ENCODE measurements at places on chromosomes 11 and 22.

DNA sequence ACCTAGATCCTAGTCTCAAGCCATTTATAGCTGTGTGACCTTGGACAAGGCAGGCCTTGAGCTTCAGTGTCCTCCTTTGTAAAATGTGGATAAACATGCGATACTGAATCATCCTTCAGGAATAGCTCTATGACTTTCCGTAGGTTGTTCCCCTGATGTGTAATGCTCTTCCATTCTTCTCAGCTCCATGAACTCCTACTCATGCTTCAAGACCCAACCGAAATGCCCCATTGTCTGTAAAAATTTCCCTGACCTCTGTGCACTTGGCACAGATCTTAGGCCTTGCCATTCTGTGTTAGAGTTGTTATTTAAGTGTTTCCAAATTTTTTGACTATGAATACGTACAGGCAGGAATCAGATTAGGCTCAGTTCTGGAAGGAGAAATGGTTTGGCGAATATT, 3.3 kb upstream of the BEST1 start:
- no peaks in the 10 kb centered on the region for H3K27me3 ChIP-seq
- no peak overlapping the region for H3K27ac ChIP-seq
- no peaks in the 10 kb centered on the region for H3K36me3 ChIP-seq
- H3K4me1 ChIP-seq = no peaks in the 10 kb centered on the region
- DNase-seq = no peak

DNA sequence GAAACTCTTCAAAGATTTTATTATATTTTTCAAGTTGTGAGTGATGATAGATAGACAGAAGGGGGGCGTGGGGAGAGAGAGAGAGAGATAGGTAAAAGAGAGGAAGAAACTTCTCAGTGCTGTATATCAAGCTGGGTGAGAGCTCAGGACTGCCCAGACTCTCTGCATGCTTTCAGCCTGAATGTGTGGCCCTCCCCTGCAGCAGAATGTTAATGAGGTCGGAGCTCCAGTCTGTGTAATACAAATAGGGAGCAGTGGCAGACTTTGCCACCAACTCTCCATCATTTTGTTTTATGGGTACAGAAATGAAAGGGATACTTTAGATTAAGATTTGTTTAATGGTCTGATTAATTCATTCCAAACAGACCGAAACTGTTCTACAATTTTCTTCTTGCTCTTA, 752.8 kb downstream of the OPCML start:
- no peaks in the 10 kb centered on the region for H3K4me1 ChIP-seq
- H3K27me3 ChIP-seq = no peaks in the 10 kb centered on the region
- H3K36me3 ChIP-seq = no peaks in the 10 kb centered on the region
- H3K27ac ChIP-seq = no peak overlapping the region

DNA sequence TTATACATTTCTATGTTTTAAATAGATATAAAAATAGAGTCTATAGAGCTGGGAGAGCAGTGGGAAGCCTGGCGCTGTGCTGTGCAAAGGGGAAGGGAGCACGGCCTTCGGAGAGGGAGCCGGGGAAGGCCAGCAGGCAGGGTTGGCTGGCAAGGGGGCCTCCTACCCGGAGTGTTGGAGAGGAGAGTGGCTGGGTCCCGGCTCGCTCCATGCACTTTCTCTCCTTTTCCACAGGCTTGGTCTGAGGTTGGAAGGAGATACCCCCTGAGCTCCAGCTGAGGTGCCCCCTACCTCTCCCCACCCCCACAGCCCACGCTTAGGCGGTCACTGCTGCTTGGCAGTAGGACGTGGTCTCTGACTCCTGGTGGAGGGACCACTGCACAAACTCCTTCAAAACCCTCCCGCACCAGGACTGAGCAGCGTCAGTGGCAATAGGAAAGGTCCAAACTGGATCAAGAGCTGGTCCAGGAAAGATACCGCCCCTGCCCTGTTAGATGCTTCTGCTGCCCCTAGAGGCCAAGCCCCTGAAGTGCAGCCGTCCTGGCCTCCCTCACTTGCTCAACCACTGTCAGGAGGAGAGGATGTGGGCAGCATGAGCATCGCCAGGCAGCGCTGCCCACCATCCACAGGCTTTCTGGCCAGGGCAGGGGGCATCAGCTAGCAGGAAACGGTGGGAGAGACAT, 52.9 kb downstream of the SYT13 start:
- H3K4me1 ChIP-seq = no peaks in the 10 kb centered on the region
- peaks cover 9% of the 10 kb centered on the region for H3K27me3 ChIP-seq
- no peaks in the 10 kb centered on the region for H3K36me3 ChIP-seq

- no peak overlapping the region for H3K4me3 ChIP-seq
- H3K27ac ChIP-seq = no peak overlapping the region
- no peaks in the 10 kb centered on the region for H3K27me3 ChIP-seq
- DNase-seq = no peak
Measured at GRCh38 chr11:134097166-134097565, 28.3 kb downstream of the JAM3 start.

DNA sequence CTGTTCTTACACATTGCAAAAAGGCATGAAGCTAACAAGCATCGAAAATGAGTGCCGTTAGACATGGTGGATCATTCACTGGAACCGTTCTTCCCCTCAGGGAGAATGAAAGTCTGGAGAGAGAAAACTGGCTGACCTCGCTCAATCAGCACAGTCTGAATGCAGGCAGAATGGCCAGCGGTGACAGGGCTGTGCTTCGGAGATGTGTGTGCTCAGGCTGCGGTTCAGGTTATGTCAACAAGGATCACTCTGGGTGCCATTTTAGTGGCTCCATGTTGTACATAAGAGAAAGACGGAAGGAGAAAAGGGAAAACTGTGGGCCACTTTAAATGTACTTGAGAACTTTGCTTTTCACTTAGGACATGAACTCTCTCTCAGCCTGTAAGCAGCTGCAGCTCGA, 749.8 kb upstream of the ARHGAP42 start:
- no peak overlapping the region for H3K4me3 ChIP-seq
- no peaks in the 10 kb centered on the region for H3K4me1 ChIP-seq
- H3K27ac ChIP-seq = no peak overlapping the region
- H3K27me3 ChIP-seq = no peaks in the 10 kb centered on the region

- peaks cover 5% of the 10 kb centered on the region for H3K27me3 ChIP-seq
- no peaks in the 10 kb centered on the region for H3K36me3 ChIP-seq
- H3K4me1 ChIP-seq = no peaks in the 10 kb centered on the region
- DNase-seq = no peak
Measured at GRCh38 chr11:114276077-114276476, 20.1 kb upstream of the NNMT start.

DNA sequence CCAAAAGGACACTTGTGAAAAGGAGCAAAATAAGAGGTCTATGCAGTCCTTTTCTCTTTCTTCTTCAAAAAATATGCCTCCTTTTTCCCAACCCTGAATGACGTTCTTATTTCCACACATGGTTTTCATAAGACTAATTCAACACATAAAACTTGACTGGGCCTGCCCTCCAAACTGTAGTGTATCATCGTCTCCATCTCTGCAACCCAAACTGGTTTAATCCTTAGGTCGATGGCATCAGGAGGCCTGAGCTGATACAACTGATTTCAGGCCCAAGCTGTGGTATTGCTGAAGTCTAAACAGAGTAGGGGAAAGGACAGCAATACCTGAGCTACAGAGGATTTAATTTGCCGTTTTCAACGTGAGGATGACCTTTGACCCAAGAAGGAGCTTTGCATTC, 130.0 kb upstream of the MTNR1B start:
- H3K36me3 ChIP-seq = no peaks in the 10 kb centered on the region
- no peak overlapping the region for H3K4me3 ChIP-seq
- no peaks in the 10 kb centered on the region for H3K4me1 ChIP-seq
- H3K27me3 ChIP-seq = no peaks in the 10 kb centered on the region
- no peak overlapping the region for H3K27ac ChIP-seq
- no peak for DNase-seq

- no peaks in the 10 kb centered on the region for H3K27me3 ChIP-seq
- peaks cover 9% of the 10 kb centered on the region for H3K36me3 ChIP-seq
- peaks cover 34% of the 10 kb centered on the region for H3K4me1 ChIP-seq
- peak; percentile 95 for DNase-seq
- peak overlapping the region; percentile 85 for H3K27ac ChIP-seq
- peak overlapping the region; percentile 12 for H3K4me3 ChIP-seq
Measured at GRCh38 chr22:50620593-50621355, 7.2 kb downstream of the ARSA start.

DNA sequence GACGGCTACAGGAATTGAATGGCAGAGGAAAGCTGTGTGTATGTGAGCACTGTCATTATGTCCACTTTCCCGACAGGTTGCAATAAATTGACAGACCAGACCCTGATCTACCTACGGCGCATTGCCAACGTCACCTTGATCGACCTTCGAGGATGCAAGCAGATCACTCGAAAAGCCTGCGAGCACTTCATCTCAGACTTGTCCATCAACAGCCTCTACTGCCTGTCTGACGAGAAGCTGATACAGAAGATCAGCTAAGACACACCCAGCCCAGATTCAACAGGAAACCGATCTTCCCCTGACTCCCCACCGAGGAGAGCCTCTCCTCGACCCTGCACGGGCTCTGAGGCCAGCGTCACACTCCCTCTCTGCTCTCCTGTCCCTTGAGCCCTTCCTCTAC, 11.5 kb upstream of the GRK2 start:
- H3K27me3 ChIP-seq = no peaks in the 10 kb centered on the region
- DNase-seq = no peak
- H3K36me3 ChIP-seq = peaks cover 69% of the 10 kb centered on the region
- H3K27ac ChIP-seq = no peak overlapping the region
- peaks cover 15% of the 10 kb centered on the region for H3K4me1 ChIP-seq

- no peak overlapping the region for H3K27ac ChIP-seq
- no peaks in the 10 kb centered on the region for H3K36me3 ChIP-seq
- H3K4me3 ChIP-seq = no peak overlapping the region
Measured at GRCh38 chr11:1516273-1517067, 29.9 kb upstream of the MOB2 start.

DNA sequence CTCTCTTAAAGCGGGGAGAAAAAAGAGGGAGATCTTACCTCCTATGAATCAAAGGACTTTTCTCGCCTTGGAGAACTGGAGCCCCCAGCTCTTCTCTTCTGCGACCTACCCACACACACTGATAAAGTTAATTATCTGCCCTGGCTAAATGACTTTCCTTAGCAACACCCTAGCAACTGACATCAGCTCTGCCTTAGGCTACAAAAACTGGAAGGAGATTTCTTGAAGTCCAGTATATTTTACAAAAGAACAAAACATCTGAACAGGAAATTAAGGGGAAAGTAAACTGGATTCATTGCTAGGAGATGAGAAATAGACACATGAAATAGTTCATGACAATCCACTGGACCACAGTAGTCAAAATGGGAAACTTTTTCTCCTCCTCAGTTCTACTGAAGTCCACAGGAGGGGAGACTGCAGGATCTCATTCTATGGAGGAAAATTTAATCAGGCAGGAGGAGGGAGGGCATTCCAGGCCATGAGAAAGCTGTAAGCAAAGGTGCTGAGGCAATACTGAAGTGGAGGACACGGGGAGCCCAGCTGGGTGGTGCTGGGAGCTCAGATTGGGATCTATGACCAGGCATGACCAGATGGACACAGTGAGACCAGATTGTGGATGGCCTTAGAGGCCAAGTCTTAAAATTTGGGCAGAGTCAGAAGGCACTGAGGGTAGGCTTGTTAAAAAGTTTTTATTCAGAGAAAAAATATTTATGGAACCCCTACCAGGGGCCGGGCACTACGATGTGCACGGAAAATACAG, 3.7 kb upstream of the SPON1 start:
- DNase-seq = no peak
- peaks cover 22% of the 10 kb centered on the region for H3K27me3 ChIP-seq
- H3K36me3 ChIP-seq = no peaks in the 10 kb centered on the region
- no peak overlapping the region for H3K27ac ChIP-seq

DNA sequence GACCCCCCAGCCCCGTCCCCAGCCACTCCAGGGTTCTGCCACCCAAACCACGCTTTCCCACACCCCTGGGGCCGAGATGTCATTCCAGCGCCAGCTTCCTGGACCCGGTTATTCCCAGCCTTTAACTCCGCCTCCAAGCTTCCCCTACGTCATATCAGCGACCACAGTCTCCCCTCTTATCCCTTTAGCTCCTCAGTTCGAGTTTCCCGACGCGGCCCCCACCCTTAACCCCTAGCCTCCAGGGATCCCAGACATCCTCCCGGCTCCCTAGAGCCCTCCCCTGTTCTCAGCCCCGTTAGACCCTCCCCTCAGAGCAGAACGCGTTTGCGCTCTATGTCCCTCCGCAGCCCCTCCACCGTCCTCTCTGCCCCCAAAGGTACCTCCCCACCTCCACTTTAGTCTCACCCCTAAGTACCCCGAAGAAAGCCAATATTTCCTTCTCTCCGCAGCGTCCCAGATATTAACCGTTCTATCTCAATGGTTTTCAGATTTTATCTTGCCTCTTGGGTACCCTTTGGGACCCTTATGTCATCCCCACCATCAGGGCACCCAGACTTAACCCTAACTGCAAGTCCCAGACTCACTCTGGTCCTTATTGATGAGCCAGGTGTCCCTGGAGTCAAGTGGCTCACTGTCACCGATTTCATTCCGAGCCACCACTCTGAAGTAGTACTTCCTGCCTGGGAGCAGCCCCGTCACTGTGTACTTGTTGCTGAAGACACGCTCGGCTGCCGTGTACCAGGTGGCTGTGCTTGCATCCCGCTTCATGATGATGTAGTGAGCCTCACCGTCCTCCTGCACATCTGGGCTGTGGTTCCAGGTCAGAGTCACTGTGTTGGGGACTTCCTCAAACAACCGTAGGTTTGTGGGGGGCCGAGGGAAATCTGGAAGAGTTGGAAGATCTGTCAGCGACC, 8.0 kb downstream of the TMEM86A start:
- peak overlapping the region; percentile 52 for H3K27ac ChIP-seq
- no peaks in the 10 kb centered on the region for H3K36me3 ChIP-seq
- peak overlapping the region; percentile 53 for H3K4me3 ChIP-seq
- peak; percentile 77 for DNase-seq

DNA sequence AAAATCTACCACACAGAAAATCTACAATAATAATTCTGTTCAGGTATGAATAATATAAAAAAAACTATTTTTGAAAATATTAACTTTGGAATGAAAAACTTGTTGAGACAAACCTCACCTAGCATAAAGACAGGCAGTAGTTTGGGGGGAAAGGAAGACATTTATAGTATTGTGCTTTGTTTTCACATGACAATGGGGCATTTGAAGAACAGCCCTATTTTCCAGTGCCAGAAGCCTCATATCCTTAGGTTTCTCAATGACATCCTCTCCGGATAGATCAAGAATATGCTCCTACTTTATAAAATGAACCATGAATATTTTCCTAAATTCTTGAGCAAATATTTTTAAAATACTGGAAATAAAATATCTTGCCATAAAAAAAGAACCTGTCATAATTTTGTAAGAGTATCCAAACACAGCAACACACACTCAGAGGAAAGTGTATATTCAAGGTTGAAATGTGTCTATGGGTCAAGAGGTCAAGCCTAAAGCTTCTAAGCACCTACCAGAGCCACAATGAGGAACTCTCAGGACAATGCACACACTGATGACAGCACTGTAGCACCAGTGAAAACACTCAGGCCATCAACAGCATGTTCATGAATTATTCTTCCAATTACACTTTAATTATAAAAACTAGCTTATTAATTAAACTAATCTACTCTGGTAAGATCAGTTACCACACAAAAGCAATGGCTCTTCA, 68.7 kb downstream of the MRTFA start:
- H3K36me3 ChIP-seq = no peaks in the 10 kb centered on the region
- H3K27me3 ChIP-seq = no peaks in the 10 kb centered on the region
- no peak overlapping the region for H3K27ac ChIP-seq
- DNase-seq = no peak
- peaks cover 6% of the 10 kb centered on the region for H3K4me1 ChIP-seq

Data from CD4-positive, alpha-beta memory T cell (primary cell).